ENCODE measurements at places on chromosomes 12 and 14. TPM values are rescaled to one million over a fixed set of nuclear protein-coding genes. Genes with fewer than 3 reads are reported as not detected.

The CLEC12A gene
- not detected for total RNA-seq

The KRT73 gene
- total RNA-seq: not detected

The KRT83 gene
- total RNA-seq: not detected

DNA sequence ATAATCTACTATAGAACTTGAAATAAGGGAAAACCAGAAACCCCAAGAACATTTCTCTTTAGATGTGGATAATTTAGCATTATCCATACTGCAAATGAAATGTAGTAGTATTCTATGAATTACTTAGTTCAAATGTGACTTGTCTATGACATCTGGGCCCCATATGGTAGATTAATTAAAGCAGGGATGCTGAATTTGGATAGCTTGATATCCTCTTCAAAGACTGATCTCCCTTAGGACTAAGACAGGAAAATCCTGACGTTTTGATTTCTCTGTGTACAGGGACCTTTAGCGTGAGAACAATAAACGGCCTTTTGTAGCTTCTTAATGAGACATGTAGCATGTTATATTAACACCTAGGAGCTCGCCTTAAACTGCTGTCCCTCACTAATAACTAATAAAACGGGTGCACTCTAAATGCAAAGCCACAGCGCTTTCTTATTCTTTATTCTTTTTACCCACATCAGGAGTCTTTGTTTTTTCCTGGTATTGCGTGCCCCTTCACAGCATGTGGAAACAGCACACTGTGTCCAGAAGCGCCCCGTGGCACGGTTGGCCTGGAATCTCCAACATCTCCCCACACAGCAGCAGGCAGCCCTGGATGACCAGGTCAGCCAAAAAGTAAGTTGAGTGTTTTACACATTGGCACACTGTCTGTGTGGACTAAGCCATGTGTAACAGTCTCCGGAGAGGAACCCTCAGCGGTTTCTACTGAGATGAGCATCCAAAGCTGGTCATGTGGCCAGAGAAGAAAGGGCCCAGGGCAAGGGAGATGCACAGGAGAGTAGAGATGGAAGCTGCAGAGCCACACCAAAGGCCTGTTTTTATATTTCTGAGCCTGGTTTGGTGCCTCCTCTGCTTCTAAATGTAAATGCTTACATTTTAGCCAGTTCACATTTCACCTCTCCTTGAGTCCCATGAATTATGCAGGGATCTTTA lies 93.1 kb downstream of the SRGAP1 start:
- no peaks in the 10 kb centered on the region for H3K27me3 ChIP-seq
- no peak overlapping the region for H3K27ac ChIP-seq
- H3K36me3 ChIP-seq: no peaks in the 10 kb centered on the region
- no peak for DNase-seq

GRCh38 chr12:107543841-107544240 lies 141.8 kb upstream of the PWP1 start:
- H3K4me3 ChIP-seq: no peak overlapping the region
- H3K36me3 ChIP-seq: no peaks in the 10 kb centered on the region
- no peak overlapping the region for H3K27ac ChIP-seq
- H3K4me1 ChIP-seq: no peaks in the 10 kb centered on the region

- H3K27ac ChIP-seq: no peak overlapping the region
- no peaks in the 10 kb centered on the region for H3K27me3 ChIP-seq
- no peaks in the 10 kb centered on the region for H3K4me1 ChIP-seq
- no peak overlapping the region for H3K4me3 ChIP-seq
- no peak for DNase-seq
- no peaks in the 10 kb centered on the region for H3K36me3 ChIP-seq
Observed at GRCh38 chr14:73477618-73478266, 13.0 kb upstream of the RIOX1 start.

GRCh38 chr14:106506881-106507305 lies 980.5 kb downstream of the TMEM121 start:
- H3K36me3 ChIP-seq: no peaks in the 10 kb centered on the region
- H3K4me3 ChIP-seq: no peak overlapping the region
- H3K27me3 ChIP-seq: 0 out of 2 replicates have a peak, but pooled peaks cover 2% of the 10 kb centered on the region
- DNase-seq: no peak
- H3K27ac ChIP-seq: no peak overlapping the region
- H3K4me1 ChIP-seq: peaks cover 8% of the 10 kb centered on the region

DNA sequence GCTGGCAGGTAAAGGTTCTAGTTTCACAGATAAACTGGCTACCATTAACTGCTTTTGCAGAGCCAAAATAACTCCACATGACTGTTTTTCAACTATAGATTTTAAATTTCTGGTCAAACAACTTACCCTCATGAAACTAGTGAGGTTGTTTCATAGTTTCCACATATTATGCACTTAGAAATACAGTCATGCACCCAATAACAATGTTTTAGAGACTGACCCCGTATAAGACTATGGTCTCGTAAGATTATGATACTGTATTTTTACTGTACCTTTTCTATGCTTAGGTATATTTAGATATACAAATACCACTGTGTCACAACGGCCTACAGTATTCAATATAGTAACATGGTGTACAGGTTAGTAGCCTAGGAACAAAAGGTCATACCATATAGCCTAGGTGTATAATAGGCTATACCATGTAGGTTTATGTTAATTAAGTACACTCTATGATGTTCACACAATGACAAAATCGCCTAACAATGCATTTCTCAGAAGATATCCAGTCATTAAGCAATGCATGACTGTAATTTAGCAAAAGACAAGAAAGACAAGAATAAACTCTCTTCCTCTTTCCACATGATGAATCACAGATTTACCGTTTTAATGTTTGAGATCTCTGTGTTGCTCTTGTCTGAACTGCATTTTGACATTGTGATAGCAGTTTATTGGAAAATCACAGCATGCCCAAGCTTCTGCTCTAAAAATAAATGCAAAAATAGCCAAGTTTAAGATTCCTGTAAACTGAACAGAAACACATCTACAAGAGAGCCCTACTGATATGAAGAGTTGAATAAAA lies 17.1 kb downstream of the DICER1 start:
- H3K4me1 ChIP-seq: peaks cover 67% of the 10 kb centered on the region
- peaks cover 13% of the 10 kb centered on the region for H3K36me3 ChIP-seq
- peak overlapping the region; percentile 47 for H3K4me3 ChIP-seq
- DNase-seq: peak; percentile 78
- no peaks in the 10 kb centered on the region for H3K27me3 ChIP-seq

DNA sequence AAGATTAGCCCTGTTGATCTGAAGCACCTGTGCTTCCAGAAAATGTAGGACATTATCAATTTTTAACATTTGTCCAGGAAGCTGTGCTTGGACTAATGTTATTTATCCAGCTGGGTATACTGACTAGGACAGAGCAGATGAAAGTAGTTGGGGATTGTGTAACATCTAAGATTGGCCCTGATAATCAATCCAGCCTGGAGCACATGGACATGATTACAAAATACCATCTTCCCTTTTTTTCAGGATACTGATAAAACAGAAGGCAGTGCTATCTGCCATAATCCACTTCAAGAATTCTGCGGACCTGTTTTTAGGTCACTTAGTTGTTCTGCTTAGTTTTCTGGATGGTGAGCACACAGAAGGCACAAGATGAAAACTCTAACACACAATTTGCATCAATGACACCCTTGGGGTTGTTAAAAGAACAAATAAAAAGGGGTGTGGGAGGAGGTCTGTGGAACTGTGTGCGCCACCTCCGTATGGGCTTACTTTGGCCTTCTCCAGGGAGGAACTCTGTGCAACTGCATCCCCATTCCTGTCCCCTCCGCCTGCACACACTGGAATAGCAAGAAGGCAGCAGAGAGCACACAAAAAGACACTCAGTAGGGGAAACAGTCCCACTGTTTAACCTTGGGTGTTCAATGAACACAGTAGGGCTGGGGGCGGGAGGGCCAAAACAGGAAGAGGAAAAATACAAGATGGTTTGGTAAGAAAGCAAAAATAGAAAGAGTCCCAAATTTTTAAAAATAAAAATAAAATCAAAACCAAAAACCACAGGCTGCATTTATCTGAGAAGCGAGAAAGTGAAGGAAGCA lies 31.1 kb upstream of the DUSP6 start:
- no peak for DNase-seq
- H3K36me3 ChIP-seq: no peaks in the 10 kb centered on the region
- H3K27ac ChIP-seq: no peak overlapping the region
- H3K4me1 ChIP-seq: no peaks in the 10 kb centered on the region
- no peak overlapping the region for H3K4me3 ChIP-seq

- H3K27me3 ChIP-seq: no peaks in the 10 kb centered on the region
- H3K4me1 ChIP-seq: no peaks in the 10 kb centered on the region
- no peak overlapping the region for H3K4me3 ChIP-seq
- H3K27ac ChIP-seq: no peak overlapping the region
Observed at GRCh38 chr14:75835737-75836136, 146.1 kb downstream of the TGFB3 start.

DNA sequence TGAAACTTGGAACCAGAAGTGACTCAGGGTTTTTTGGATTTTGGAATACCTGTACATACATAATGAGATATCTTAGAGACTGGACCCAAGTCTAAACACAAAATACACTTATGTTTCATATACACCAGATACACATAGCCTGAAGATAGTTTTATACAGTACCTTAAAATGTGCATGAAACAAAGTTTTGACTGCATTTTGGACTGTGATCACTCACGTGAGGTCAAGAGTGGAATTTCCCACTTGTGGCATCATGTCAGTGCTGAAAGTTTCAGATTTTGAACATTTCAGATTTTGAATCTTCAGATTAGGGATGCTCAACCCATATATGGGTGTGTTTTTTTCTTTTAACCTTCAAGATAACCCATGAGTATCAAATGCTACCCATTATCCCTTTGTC lies 6.6 kb downstream of the SBNO1 start:
- no peaks in the 10 kb centered on the region for H3K27me3 ChIP-seq
- no peak for DNase-seq
- peaks cover 4% of the 10 kb centered on the region for H3K4me1 ChIP-seq
- H3K4me3 ChIP-seq: no peak overlapping the region

DNA sequence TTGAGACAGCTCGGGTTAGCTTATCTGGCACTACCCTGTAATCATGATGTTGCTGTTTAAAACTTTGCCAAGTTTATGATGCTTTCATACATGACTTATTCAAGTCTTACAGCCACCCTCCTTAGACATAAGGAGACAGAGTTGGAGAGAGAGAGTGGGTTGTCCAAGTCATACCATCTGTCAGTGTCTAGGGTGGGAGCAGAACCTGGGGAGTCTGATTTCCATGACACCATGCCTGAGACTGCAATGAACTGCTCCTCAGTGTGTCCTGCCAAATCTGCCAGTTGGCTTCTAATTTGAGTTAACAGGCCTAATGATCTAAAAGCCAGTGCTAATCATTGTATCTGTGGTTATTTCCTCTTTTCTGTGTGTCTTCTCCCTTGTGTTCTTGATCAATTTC lies 43.7 kb upstream of the PHC1 start:
- no peaks in the 10 kb centered on the region for H3K36me3 ChIP-seq
- no peak overlapping the region for H3K4me3 ChIP-seq
- no peak for DNase-seq
- H3K4me1 ChIP-seq: no peaks in the 10 kb centered on the region
- H3K27ac ChIP-seq: no peak overlapping the region
- no peaks in the 10 kb centered on the region for H3K27me3 ChIP-seq

GRCh38 chr12:101596172-101596571 lies 1.4 kb downstream of the MYBPC1 start:
- no peak overlapping the region for H3K27ac ChIP-seq
- no peaks in the 10 kb centered on the region for H3K27me3 ChIP-seq
- no peak for DNase-seq
- H3K36me3 ChIP-seq: no peaks in the 10 kb centered on the region
- no peaks in the 10 kb centered on the region for H3K4me1 ChIP-seq

All from Karpas-422 (cell line).